Activated T-helper 2 cell treated with anti-CD3 and anti-CD28 coated beads, Interferon-gamma antibody, Interleukin-2, Interleukin-4, amounts not matched to agents 10 μg/mL and 5 μg/mL and 100 μg/mL, durations not matched to agents 14 hours and 24 hours and 36 hours (primary cell): ENCODE measurements at places on chromosomes 7 and 10.
A peak's percentile ranks its signal among the peaks of the same experiment; 100 is the strongest.

- H3K27me3 ChIP-seq, result no peaks in the 10 kb centered on the region
- no peaks in the 10 kb centered on the region for H3K4me1 ChIP-seq
- no peak for DNase-seq
- no peaks in the 10 kb centered on the region for H3K36me3 ChIP-seq
- H3K27ac ChIP-seq, result no peak overlapping the region
Observed at GRCh38 chr7:83306502-83306901, 143.8 kb upstream of the PCLO start.

- peaks cover 85% of the 10 kb centered on the region for H3K36me3 ChIP-seq
- peak overlapping the region; percentile 9 for H3K27ac ChIP-seq
- H3K4me3 ChIP-seq, result no peak overlapping the region
- no peaks in the 10 kb centered on the region for H3K27me3 ChIP-seq
Observed at GRCh38 chr7:130875265-130875741, 141.3 kb upstream of the KLF14 start.

- H3K27me3 ChIP-seq, result no peaks in the 10 kb centered on the region
- no peak overlapping the region for H3K4me3 ChIP-seq
- H3K36me3 ChIP-seq, result no peaks in the 10 kb centered on the region
- H3K27ac ChIP-seq, result no peak overlapping the region
- DNase-seq, result no peak
Observed at GRCh38 chr10:132978542-132978941, 36.2 kb upstream of the CFAP46 start.

GRCh38 chr7:142196066-142196840 is 61.6 kb downstream of the PRSS58 start:
- H3K4me1 ChIP-seq, result no peaks in the 10 kb centered on the region
- H3K27ac ChIP-seq, result no peak overlapping the region

- H3K27me3 ChIP-seq, result no peaks in the 10 kb centered on the region
- peaks cover 8% of the 10 kb centered on the region for H3K4me1 ChIP-seq
- no peak overlapping the region for H3K27ac ChIP-seq
- DNase-seq, result no peak
- no peak overlapping the region for H3K4me3 ChIP-seq
- H3K36me3 ChIP-seq, result no peaks in the 10 kb centered on the region
Observed at GRCh38 chr10:58140054-58140453, 127.6 kb downstream of the IPMK start.

GRCh38 chr10:49179699-49180443 is 8.3 kb downstream of the TMEM273 start:
- H3K27ac ChIP-seq, result peak overlapping the region; percentile 97
- H3K27me3 ChIP-seq, result no peaks in the 10 kb centered on the region
- peaks cover 60% of the 10 kb centered on the region for H3K36me3 ChIP-seq
- no peak for DNase-seq

GRCh38 chr10:557792-558328 is 131.6 kb downstream of the DIP2C start:
- no peak overlapping the region for H3K27ac ChIP-seq
- H3K36me3 ChIP-seq, result no peaks in the 10 kb centered on the region
- H3K4me3 ChIP-seq, result no peak overlapping the region
- H3K4me1 ChIP-seq, result no peaks in the 10 kb centered on the region
- no peaks in the 10 kb centered on the region for H3K27me3 ChIP-seq

- H3K27me3 ChIP-seq, result peaks cover 11% of the 10 kb centered on the region
- H3K36me3 ChIP-seq, result peaks cover 18% of the 10 kb centered on the region
- peak overlapping the region; percentile 10 for H3K4me3 ChIP-seq
- DNase-seq, result no peak
Observed at GRCh38 chr10:95759233-95759826, 3.4 kb downstream of the ENTPD1 start.

GRCh38 chr10:100020142-100020885 is 10.6 kb upstream of the DNMBP start:
- DNase-seq, result no peak
- no peak overlapping the region for H3K27ac ChIP-seq
- no peaks in the 10 kb centered on the region for H3K36me3 ChIP-seq
- H3K4me1 ChIP-seq, result peaks cover 3% of the 10 kb centered on the region

GRCh38 chr7:13099154-13099795 is 411.8 kb downstream of the ARL4A start:
- no peaks in the 10 kb centered on the region for H3K27me3 ChIP-seq
- H3K27ac ChIP-seq, result no peak overlapping the region
- H3K4me3 ChIP-seq, result no peak overlapping the region

DNA sequence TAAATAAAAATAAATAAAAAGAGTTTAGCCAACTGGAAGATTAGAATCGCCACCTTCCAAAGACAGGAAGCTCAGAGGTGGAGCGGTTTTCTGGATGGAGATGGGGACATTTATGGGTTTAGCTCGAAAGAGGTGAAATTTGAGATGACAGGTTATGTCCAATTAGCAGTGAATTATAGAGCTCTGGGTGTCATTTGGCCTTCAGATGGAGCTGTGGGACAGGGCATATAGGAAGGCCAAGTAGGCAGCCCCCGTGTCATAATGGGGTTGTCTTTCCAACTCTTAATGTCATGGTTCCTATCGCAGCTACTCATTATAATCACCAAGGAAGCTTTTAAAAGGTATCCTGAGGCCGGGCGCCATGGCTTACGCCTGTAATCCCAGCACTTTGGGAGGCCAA is 21.0 kb upstream of the EEPD1 start:
- H3K4me3 ChIP-seq, result no peak overlapping the region
- peaks cover 3% of the 10 kb centered on the region for H3K4me1 ChIP-seq
- no peaks in the 10 kb centered on the region for H3K36me3 ChIP-seq
- H3K27me3 ChIP-seq, result peaks cover 3% of the 10 kb centered on the region
- no peak overlapping the region for H3K27ac ChIP-seq

DNA sequence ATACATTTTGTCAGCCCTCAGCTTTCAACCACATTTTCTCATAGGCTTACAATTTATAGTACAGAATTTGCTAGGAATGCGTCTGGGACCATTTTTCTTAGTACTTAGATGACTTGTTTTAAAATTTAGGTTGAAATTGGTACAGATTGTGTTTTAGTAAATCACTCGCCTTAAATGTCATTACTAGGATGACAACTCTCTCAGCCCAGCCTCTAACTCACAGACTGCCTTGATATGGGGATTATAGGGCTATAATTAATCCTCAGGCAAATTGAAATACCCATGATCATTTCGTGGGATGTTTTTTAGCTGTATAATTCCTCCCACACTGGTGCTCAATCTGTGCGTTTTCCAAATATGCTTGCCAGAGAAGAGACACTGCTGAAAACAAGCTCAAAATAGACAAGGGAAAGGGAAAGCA is 299.7 kb upstream of the AKR1E2 start:
- H3K4me1 ChIP-seq, result no peaks in the 10 kb centered on the region
- no peaks in the 10 kb centered on the region for H3K36me3 ChIP-seq
- H3K27me3 ChIP-seq, result peaks cover 11% of the 10 kb centered on the region
- H3K27ac ChIP-seq, result no peak overlapping the region
- no peak overlapping the region for H3K4me3 ChIP-seq

- peaks cover 4% of the 10 kb centered on the region for H3K4me1 ChIP-seq
- no peaks in the 10 kb centered on the region for H3K36me3 ChIP-seq
- no peak for DNase-seq
- no peak overlapping the region for H3K27ac ChIP-seq
Observed at GRCh38 chr10:132696728-132697577, 89.0 kb downstream of the NKX6-2 start.

DNA sequence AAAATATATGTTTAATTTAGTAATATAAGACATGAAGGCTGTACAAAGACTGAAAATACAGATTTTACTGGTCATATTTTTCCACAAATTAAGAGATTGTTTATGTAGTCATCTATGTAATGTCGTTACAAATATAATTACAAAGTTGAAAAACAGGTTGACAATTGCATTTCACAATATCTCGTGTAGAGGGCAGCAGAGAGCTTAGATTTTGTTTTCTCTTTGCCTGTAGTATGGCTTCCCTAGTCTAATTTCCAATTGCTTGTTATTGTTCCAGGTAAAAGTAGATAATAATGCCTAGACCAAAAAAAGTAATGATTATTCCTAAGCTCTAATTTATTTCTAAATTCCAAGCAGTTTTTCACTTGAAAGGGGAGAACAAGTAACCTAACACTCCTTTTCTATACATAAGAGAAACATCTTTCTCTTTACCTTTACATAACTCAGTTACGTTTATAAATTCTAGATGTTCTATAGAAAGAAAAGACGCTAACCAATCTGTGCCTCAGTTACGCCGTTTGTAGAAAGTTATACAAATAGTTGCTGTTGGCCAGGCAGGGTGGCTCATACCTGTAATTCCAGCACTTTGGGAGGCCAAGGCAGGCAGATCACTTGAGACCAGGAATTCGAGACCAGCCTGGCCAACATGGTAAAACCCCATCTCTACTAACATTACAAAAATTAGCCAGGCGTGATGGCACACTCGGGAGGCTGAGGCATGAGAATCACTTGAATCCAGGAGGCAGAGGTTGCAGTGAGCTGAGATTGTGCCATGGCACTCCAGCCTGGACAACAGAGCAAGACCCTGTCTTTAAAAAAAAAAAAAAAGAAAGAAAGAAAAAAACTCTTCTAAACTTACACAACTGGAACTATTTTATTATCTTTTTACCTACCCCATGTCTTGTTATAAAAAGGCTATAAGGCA is 30.0 kb downstream of the NET1 start:
- DNase-seq, result no peak
- H3K4me1 ChIP-seq, result peaks cover 43% of the 10 kb centered on the region
- no peak overlapping the region for H3K4me3 ChIP-seq
- no peaks in the 10 kb centered on the region for H3K27me3 ChIP-seq
- peaks cover 8% of the 10 kb centered on the region for H3K36me3 ChIP-seq
- H3K27ac ChIP-seq, result peak overlapping the region; percentile 41

GRCh38 chr10:78875932-78876331 is 192.8 kb upstream of the ZMIZ1 start:
- no peaks in the 10 kb centered on the region for H3K36me3 ChIP-seq
- H3K4me3 ChIP-seq, result no peak overlapping the region
- no peak overlapping the region for H3K27ac ChIP-seq
- peaks cover 25% of the 10 kb centered on the region for H3K27me3 ChIP-seq
- DNase-seq, result no peak

DNA sequence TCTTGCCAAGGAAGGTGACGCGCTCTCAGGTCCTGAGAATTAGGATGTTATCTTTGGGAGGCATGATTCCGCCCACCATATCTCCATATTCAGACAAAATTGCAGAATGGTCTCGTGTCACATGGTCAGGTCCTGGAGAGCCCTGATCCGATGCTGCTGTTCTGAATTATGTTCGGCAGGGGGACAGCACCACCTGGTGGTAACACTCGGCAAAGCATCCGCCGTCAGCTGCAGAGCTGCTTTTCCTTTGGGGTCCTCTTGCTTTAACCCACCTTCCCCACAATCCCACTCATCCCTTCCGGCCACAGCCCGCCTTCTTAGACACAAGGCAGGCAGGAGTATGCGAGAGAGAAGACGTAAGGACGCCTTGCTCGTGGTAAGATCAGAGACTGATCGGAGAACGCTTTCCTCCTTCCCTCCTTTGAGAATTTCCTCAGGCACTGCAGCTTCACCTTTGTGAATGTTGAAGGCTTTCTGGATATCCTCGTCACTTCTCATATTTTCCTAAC is 327.8 kb upstream of the C7orf33 start:
- peak; percentile 29 for DNase-seq
- H3K4me3 ChIP-seq, result no peak overlapping the region
- H3K4me1 ChIP-seq, result peaks cover 7% of the 10 kb centered on the region
- H3K27ac ChIP-seq, result no peak overlapping the region
- H3K27me3 ChIP-seq, result peaks cover 8% of the 10 kb centered on the region

GRCh38 chr10:122139627-122140170 is 131.4 kb upstream of the BTBD16 start:
- H3K36me3 ChIP-seq, result no peaks in the 10 kb centered on the region
- no peak for DNase-seq
- no peak overlapping the region for H3K4me3 ChIP-seq

DNA sequence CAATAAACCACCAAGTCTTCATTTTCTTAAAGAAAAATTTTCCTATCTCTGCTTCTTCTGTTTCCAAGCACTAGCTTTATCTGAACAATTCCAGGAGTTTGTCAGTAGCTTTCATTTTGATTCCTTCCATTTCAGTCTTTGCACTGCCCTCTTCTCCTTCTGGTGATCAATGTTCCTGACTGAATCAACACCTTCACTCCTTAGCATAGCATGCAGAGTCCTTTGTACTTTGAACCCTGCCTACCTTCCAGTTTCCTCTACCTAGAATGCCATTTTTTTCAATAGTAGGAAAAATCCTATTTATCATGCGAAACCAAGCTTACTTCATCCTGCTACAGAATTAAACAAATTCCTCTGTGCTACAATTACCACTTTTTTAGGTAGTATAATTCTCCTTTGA is 1.9 kb upstream of the C10orf88 start:
- DNase-seq, result no peak
- H3K27me3 ChIP-seq, result peaks cover 17% of the 10 kb centered on the region
- H3K4me3 ChIP-seq, result no peak overlapping the region

DNA sequence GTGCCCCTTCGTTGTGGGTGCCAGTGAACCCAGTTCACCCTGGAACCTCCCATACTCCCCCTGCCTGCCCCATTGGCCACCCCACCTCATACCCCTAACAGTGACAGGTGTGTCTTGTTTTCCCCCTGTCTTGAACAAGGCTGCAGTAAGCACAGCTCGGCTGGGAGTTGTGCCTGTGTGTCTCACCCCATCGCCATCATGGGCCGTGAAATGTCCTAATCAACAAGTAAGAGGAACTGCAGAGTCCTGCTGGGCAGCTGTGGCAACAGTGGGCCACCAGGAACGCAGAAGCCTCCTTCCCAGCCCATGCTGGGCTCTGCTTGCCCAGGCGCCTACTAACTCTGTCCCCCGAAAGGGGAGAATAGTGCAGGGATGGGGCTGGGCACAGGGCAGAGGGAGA is 91.6 kb downstream of the C10orf105 start:
- no peaks in the 10 kb centered on the region for H3K36me3 ChIP-seq
- no peaks in the 10 kb centered on the region for H3K4me1 ChIP-seq
- H3K4me3 ChIP-seq, result no peak overlapping the region
- H3K27ac ChIP-seq, result no peak overlapping the region

- peak; percentile 28 for DNase-seq
- peak overlapping the region; percentile 80 for H3K27ac ChIP-seq
- peaks cover 5% of the 10 kb centered on the region for H3K36me3 ChIP-seq
- H3K4me3 ChIP-seq, result peak overlapping the region; percentile 87
Observed at GRCh38 chr10:68406111-68406814, 814 bp downstream of the RUFY2 start.

GRCh38 chr10:91022390-91022789 is 101.5 kb upstream of the ANKRD1 start:
- H3K27me3 ChIP-seq, result peaks cover 51% of the 10 kb centered on the region
- no peak overlapping the region for H3K4me3 ChIP-seq
- DNase-seq, result no peak
- H3K27ac ChIP-seq, result no peak overlapping the region
- H3K36me3 ChIP-seq, result no peaks in the 10 kb centered on the region

- peaks cover 10% of the 10 kb centered on the region for H3K4me1 ChIP-seq
- H3K27me3 ChIP-seq, result peaks cover 32% of the 10 kb centered on the region
- DNase-seq, result no peak
- H3K4me3 ChIP-seq, result no peak overlapping the region
- no peaks in the 10 kb centered on the region for H3K36me3 ChIP-seq
- H3K27ac ChIP-seq, result no peak overlapping the region
Observed at GRCh38 chr10:58518775-58519174, 6.1 kb downstream of the BICC1 start.

- H3K27ac ChIP-seq, result no peak overlapping the region
- no peak overlapping the region for H3K4me3 ChIP-seq
- peaks cover 3% of the 10 kb centered on the region for H3K4me1 ChIP-seq
- DNase-seq, result no peak
- no peaks in the 10 kb centered on the region for H3K27me3 ChIP-seq
Observed at GRCh38 chr7:99027241-99027640, 116.7 kb downstream of the SMURF1 start.

GRCh38 chr7:14195871-14196270 is 206.4 kb upstream of the ETV1 start:
- H3K36me3 ChIP-seq, result no peaks in the 10 kb centered on the region
- no peaks in the 10 kb centered on the region for H3K27me3 ChIP-seq
- H3K27ac ChIP-seq, result no peak overlapping the region
- no peaks in the 10 kb centered on the region for H3K4me1 ChIP-seq
- H3K4me3 ChIP-seq, result no peak overlapping the region
